ENCODE measurements at places on chromosomes 2 and 18.
A peak's percentile ranks its signal among the peaks of the same experiment; 100 is the strongest.

GRCh38 chr2:225072444-225072843 lies 30.2 kb upstream of the DOCK10 start:
- DNase-seq: peak; percentile 9

- DNase-seq: no peak
Observed at GRCh38 chr2:236498369-236498768, 71.3 kb upstream of the ACKR3 start.

DNA sequence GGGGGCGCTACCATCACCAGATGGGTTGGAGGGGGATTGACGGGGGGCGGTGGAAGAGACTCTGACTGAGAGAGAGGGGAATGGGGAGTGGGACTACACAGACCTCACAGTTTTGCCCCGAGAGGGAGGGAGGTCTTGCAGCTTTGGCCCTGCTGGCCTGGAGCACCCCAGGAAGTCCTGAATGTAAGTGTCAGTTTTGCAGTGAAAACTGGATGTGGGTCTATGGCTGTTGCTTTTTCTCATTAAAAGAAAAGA lies 2.4 kb downstream of the TCF7L1 start:
- no peak for DNase-seq

DNA sequence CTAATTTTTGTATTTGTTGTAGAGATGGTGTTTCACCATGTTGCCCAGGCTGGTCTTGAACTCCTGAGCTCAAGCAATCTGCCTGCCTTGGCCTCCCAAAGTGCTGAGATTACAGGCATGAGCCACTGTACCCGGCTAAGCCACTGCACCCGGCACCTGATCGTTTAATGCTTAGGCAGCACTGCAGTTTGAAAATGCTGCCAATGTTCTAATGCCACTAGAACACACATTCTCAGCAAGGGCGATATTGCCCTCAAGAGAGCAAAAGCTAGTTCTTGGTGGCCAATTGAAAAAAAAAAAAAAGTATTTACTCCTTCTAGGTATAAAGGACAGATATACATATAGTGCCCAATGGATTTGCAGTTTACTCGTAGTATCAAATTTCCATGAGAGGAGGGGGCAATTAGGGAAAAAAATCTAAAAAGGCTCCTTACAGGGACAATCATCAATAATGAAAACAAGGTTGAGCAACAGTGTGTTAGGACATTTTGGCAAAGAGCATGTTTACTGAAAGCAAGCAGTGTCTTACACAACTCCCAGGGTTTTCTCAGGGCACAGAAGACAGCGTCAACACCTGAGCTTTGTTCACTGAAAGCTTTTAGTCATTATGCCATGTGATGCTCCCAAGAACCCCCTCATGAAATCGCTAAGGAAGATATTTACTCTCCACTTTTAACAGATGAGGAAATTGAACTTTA lies 199.9 kb upstream of the PKDCC start:
- DNase-seq: no peak

DNA sequence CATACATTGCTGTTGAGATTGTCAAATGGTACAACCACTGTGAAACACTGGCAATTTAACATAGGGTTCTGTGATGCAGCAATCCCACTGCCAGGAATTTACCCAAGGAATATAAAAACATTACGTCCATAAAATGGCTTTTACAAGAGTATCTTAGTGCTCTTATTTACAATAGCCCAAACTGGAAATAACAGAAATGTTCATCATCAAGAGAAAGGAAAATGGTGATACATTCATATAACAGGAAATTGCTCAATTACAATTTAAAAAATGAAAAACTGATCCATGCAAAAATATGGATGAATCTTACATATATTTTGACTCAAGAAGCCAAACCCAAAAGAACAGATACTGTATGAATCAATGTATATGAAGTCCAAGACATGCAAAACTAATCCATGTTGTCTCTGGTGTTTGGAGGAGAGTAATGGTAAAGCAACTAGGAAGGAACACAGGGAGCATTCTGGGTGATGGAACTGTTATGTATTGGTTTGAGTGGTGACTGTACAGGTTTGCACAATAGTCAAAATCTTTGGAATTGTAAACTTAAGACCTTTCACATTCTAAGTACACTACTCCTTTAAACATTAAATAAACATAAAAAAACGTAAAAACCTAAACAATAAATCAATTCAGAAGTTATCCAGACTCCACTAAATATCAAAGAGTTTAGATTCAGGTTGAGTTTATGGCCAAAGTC lies 104.8 kb upstream of the WDR75 start:
- DNase-seq: no peak

- DNase-seq: no peak
Observed at GRCh38 chr2:4828682-4829374, 863.4 kb upstream of the SOX11 start.

Data from iPS DF 19.7 (cell line).